CD4-positive, alpha-beta memory T cell (primary cell): ENCODE measurements at places on chromosomes 5 and 9. TPM values are rescaled to one million over a fixed set of nuclear protein-coding genes. Genes with fewer than 3 reads are reported as not detected.

DNA sequence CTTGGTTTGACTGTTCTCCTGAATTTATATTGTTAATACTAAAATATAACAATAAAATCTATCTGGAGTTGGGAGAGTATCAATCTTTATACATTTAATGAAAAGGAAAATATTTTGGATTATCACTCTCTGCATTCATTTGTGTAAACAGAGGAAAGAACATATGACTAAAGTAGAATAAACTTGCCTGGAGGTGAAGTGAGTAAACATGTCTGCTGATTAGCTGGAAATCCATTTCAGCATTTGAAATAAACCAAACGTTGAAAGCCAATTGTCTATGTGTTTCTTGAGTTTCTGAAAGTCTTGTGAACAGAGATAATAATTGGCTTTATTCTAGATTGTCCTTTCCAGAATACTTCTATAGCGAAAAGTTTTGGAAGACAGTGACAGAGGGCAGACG is 776.2 kb downstream of the SEMA5A start:
- no peak for DNase-seq

DNA sequence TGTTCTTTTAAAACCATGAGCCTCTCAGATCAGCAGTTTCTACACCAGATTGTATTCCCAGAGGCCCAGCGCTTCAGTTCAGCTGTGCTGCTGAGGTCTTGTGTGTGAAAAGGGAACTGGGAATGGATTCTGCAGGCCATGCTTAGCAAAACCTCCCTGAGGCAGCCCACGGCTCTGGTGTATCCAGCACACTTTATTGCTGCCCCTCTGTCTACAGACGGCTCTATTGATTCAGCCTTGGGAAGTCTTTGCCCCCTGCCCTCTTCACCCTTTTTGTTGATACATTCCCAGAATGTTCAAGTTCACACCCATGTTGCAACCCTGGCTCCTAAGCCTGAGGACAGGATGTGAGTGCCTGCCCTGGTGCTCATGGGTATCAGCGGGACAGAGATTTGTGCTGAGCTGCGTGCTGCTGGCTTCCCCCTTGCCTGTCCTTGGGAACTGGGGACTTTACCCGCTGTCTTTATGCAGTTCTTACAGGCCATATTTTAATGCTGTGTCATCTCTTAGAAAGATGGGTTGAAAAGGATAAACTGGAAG is 37.3 kb downstream of the ARHGAP26 start:
- no peak for DNase-seq

DNA sequence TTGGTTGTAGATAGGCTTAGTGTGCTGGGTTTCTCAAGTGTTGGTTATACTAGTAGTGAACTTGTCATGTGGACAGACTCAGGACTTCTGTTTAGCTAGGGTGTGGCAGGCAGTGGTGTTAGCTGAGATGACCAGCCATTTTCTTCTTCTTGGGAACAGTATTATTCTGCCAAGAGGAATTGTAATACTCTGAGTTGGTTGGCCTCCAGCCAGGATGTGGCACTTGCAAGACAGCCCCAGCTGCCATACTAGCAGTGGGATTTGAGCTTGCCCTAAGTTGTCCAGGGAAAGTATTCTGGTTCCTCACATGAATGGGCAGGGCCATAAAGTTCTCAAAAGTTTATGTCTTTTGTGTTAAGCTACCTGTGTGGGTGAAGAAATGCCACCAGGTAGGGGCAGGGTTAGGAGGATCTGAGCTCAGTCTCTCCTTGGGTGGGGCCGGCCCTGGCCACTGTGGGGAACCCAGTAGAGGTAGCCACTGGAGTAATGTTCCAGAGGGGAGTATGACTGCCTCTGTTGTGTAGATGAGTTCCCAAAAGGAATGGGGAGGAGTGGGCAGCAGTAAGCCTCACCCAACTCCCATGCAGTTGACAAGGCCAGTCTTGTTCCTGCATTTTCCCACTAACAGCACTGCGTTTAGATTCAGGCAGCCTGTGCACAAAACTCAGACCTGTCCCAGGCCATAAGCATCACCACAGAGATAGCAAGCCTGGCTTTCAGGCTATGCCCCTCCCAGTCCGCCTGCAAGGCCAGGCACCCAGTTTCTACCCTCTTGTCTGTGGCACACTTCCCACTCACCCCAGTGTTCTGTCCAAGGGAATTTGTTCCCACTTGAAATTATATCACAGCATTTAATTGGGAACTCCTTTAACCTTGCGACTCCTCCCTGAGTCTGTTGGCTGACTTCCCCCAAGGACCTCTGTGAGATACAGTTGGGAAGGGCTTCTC is 250.7 kb downstream of the ANXA1 start:
- DNase-seq, result no peak

GRCh38 chr5:109111680-109112079 is 298.1 kb downstream of the PJA2 start:
- no peak for DNase-seq

- DNase-seq, result no peak
Measured at GRCh38 chr5:177508837-177509236, 789 bp downstream of the DOK3 start.

DNA sequence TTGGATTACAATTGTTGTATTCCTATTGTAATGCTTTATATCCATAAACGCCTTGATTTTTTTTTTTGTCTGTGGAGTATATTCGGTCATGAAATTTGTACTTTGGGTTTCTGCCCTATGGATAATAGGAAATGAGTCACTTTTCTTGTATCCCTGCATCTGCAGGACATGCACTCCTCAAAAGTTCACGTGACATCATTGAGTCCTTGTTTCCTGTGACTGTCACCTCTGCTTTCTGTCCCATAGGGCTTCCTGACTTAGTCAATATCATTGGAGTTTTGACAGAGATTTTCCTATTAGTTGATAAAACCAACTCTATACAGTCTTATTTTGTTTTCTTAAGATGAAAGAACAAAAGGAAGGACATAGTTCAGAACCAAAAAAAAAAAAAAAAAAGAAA is 356.3 kb downstream of the MAT2B start:
- DNase-seq, result no peak

DNA sequence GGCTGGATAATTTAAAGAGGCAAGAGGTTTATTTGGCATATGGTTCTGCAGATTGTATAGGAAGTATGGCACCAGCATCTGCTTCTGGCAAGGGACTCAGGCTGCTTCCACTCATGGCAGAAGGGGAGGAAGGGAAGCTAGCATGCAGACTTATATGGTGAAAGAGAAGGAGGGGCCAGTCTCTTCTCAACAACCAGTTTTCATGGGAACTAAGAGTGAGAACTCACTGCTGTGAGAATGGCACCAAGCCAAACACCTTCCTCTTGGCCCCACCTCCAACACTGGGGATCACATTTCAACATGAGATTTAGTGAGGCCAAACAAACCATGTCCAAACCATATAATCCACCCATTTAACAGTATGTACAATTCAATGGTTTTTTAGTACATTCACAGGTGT is 113.3 kb upstream of the SHB start:
- DNase-seq, result no peak

DNA sequence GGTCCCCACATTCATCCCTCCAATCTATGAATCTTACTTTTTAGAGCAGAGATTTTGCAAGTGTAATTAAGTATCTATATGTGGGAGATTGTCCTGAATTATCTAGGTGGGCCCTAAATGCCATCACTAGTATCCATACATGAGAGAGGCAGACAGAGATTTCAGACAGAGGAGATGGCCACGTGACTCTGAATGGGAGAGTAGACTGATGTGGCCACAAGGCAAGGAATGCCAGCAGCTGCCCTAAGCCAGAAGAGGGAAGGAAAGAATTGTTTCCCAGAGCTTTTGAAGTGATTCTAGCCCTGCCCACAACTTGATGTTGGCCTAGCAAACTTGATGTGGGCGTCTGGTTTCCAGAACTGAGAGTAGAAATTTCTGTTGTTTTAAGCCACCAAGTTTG is 90.1 kb upstream of the PCAT7 start:
- DNase-seq, result no peak

- DNase-seq, result no peak
Measured at GRCh38 chr9:104999136-104999535, 71.2 kb upstream of the ABCA1 start.

DNA sequence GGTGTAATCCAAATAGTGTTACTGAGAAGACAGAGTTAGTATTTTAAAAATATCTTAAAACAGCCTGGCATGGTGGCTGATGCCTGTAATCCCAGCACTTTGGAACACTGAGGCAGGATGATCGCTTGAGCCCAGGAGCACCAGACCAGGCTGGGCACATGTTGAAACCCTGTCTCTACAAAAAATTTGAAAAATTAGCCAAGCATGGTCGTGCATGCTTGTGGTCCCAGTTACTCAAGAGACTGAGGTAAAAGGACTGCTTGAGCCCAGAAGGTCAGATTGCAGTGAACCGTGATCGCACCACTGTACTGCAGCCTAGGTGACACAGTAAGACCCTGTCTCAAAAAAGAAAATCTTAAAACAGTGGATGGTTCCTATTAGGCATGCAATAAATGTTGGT is 12.4 kb downstream of the IFNA1 start:
- no peak for DNase-seq

DNA sequence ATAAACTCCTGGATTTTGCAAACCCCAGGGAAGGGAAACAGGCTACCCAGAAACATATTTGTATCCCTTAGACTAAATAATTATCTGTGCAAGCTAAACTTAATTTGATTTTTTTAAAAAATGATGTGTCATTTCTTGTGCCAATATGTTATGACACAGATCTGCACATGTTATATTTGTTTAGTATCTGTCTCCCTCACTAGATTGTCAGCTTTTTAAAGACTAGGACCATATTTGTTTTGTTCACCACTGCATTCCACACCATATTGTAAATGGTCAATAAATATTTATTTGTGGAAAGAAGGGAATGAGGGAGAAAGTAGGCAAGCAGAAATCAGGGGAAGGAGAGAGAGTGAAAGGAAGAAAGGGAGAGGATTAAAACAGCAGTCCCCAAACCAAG is 143.3 kb upstream of the TNPO1 start:
- no peak for DNase-seq

DNA sequence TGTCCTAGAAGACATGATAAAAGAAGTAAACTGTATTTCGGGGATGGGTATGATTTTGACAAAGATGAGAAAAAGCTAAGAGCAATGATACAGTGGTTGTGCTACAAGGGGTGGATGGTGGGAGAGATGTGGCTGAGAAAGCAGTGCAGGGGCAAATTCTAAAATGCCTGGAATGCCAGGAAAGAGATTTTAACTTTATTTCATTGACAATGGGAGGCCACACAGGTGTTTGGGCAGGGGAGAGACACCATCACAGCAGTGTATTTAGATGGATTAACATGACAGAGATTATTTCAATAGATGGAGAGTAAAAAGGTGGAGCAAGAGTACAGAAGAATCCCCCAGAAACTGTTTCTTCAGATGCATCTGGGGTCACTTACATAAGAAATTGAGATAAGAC is 71.2 kb downstream of the MAMDC2 start:
- no peak for DNase-seq

DNA sequence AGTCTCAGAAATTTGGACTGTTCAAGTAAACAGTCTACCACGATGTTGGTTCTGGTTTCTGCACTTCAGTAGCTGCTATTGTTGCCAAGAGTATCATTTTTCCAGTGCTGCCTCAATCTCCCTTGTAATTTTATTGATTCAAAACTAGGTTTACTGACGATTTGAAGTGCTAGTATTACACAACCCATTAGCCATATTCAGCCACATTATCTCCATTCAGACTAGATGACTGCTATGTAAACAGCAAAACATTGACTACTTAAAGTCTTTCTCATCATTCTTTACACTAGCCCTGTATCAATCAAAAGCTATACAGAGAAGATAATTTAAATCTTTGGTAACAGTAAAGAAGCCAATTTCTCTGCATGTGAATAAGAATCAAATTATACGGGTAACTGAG is 102.0 kb upstream of the TSLP start:
- no peak for DNase-seq

- no peak for DNase-seq
Measured at GRCh38 chr5:130164966-130165365, 260.7 kb downstream of the CHSY3 start.

NRARP gene
- 0.25 TPM for total RNA-seq

CREBRF gene
- 102 TPM for total RNA-seq

CCDC112 gene
- 5.9 TPM for total RNA-seq

CCDC180 gene
- 14.2 TPM for total RNA-seq

PCDHGB5 gene
- 0.42 TPM for total RNA-seq

ADAMTS2 gene
- not detected for total RNA-seq

ZNG1E gene
- total RNA-seq, result 56.0 TPM
